ENCODE measurements at places on chromosomes 7 and 10. TPM values are rescaled to one million over a fixed set of nuclear protein-coding genes. Genes with fewer than 3 reads are reported as not detected.

The SLC26A4 gene
- polyA plus RNA-seq = 0.51 TPM

The NXPH1 gene
- polyA plus RNA-seq = not detected

The WDFY4 gene
- 0.06 TPM for polyA plus RNA-seq

The LIPN gene
- not detected for polyA plus RNA-seq

The SLC16A9 gene
- 0.56 TPM for polyA plus RNA-seq

The KIAA1217 gene
- polyA plus RNA-seq = 0.92 TPM

The CDK6 gene
- 19.2 TPM for polyA plus RNA-seq

The GLI3 gene
- 7.3 TPM for polyA plus RNA-seq

The DMBT1 gene
- polyA plus RNA-seq = not detected

The NPC1L1 gene
- polyA plus RNA-seq = 0.09 TPM

The IDI2 gene
- polyA plus RNA-seq = not detected

The MACC1 gene
- polyA plus RNA-seq = under 0.01 TPM

The ACTL6B gene
- polyA plus RNA-seq = not detected

DNA sequence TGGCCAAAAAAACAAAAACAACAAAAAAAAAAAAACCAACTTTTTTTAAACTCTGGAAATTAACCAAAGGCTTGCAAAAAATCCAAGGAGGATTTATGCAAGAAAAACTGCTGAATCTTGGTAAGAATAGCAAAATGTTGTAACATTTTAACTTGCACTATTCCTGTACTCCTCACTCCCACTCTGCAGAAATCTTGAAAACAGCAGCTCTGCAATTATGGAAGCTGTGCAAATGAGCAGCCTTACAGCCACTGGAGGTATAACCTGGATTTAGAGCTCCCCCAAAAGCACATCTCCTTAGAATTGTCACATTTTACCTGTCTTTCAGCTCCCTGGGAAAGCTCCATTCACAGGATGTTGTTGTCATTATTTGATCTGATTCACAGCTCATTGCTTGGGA is 41.8 kb upstream of the LRGUK start:
- no peak for DNase-seq

GRCh38 chr7:152893801-152894294 is 134.3 kb downstream of the ACTR3B start:
- DNase-seq = no peak

DNA sequence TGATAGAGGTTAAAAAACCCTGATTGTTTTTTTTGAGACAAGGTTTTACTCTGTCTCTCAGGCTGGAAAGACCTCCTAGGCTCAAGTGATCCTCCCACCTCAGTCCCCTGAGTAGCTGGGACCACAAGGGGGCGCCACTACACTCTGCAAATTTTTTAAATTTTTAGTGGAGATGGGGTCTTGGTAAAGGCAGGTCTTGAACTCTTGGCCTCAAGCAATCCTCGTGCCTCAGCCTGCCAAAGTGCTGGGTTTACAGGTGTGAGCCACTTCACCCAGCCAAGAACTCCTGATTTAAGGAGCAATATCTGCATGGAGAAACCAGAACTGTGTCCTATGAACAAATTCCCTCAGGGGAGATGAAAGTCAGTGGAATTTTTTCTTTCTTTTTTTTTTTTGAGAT is 7.3 kb upstream of the KLHDC10 start:
- no peak for DNase-seq

DNA sequence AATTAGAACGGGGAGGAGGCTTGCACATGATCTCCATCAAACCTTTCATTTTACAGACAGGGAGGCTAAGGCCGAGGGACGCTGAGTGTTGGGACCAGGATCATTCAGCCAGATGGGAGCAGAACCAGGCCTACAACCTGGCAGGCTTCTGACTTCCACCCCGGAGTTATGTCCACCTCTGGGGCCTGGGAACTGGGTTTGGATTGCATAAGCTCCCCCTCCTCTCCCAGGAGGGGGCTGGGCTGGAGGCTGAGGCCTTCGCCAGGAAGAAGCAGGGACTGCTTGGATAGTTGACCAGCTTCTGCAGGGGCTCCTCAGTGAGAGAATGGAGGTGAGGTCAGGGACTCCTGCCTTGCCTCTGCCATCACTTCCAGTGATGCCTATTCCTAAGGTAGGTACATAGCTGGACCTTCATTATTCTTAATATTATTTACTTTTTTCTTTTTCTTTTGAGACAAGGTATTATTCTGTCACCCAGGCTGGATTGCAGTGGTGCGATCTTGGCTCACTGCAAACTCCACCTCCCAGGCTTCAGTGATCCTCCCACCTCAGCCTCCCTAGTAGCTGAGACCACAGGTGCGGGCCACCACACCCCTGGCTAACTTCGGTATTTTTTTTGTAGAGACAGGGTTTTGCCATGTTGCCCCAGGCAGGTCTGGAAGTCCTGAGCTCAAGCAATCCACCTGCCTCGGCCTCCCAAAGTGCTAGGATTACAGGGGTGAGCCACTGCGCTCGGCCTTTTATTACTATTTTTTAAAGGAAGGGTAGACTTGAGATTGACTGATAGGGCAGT is 1.3 kb downstream of the SNX10 start:
- DNase-seq = no peak

DNA sequence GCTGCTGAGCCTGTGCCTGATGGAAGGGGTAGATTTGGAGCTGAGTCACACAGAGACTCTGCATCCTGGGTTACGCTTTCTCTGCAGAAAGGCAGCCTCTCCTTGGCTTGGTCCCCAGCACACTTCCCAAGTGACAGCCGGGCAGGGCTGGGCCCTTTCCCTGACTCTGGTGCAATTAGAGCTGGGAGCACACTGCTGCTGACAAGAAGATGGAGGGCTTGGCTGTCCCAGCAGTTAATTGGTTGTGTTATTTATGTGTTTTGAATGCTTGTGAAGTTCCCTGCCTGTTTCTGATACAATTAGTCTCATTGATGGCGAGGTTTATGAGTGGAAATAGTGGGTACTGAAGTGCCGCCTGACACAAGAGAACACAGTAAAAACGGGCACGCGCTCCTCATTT is 123.6 kb downstream of the TCERG1L start:
- no peak for DNase-seq

DNA sequence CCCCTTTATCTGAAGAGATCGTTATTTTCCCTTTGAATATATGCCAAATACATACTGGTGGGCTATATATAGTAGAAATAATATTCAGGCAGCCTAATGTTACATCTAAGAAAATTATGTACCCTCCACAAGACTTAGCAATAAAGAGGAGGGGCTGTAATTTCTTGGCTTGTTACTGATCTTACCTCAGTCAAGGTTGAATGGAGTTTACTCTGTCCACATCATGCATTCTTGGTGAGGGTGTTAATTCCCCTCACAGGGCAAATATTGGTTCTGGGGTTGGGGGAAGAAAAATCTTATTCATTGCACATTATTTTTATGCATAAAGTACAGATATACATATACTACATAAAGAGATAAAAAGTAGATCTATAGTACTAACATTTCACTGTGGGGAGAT is 145.8 kb upstream of the ANK3 start:
- no peak for DNase-seq

- DNase-seq = no peak
These were observed 100.5 kb upstream of the SLC25A13 start for GRCh38 chr7:96422388-96422787.

- DNase-seq = peak; percentile 41
These were observed 880 bp upstream of the ELN start for GRCh38 chr7:74026903-74027682.

DNA sequence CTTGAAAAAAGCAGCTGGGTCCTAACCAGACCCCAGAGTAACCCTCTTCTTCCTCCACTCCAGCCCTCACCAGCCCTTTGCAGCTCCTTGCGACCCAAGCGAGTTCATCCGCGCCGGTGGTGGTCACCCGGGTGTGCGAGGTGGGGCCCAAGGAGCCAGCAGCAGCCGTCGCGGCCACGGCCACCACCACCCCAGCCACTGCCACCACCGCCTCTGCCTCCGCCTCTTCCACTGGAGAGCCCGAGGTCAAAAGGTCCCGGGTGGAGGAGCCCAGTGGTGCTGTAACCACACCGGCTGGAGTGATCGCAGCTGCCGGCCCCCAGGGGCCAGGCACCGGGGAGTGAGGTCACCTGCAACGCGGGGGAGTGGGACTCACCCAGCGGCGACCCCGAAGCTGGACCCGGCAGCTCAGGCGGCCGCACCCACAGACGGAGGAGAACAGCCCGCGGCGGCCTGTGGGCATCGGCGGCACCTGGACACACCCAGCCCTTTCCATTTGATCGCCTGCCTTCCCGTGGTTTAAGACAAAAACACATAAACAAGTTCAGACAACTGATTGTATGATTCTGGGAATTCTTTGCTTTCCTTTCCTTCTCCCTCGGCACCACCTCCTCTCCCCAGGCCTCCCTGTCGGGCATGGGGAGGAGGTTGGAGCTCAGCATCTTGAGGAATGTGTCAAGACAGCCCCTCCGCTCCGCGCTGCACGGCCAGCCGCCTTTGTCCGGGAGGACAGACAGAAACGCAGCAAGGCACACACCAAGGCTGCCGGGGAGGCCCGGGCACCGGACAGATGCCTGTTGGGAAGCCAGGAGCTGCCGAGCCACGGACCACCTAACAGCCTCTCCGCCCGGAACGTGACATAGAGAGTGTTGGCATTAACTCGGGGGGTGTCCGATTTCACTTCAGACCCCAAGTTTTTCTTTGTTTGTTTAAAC is 13.0 kb upstream of the AP5Z1 start:
- DNase-seq = no peak

DNA sequence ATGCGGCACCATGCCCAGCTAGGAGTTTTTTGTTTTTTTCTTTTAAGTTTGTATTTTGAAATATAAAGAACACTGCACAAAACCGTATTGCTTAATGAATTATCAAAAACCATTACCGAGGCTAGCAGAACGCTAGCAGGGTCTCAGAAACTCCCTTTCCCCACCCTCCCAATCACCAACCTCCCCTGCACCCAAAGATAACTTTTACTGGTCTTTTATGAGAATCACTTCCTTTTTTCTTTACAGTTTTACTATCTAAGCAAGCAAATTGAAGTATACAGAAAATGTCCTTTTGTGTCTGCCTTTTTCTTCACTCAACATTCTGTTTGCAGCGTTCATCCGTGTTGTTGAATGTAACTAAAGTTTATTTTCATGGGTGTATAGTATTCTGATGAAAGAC is 13.4 kb downstream of the HIP1 start:
- DNase-seq = no peak

- no peak for DNase-seq
These were observed 122.7 kb downstream of the ARID5B start for GRCh38 chr10:62024026-62024701.

DNA sequence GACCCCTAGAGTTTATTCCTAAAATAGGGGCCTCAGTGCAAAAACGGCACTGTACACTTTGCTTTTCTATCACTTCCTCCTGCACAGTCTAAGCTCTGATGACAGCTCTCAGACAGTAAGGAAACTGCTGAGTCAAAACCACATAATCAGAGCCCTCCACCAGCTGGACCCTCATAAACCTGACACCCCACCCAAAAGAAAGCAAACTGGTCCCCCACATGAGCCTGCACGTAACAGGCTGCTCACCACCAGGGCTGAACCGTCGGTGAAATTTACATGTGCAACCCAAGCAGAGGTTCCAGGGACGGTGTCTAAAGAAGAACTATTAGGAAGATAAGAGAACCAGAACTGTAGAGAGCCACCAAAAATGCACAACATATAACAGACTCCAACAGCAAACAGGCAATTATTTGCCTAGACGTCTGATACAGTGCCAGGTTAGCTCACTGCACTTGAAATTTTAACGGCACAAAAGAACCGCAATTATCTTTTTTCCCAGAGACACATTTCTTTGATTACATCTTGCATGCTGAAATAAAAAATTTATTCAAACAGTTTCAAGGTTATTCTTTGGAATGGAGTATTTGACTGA is 19.6 kb downstream of the SGMS1 start:
- DNase-seq = peak; percentile 31

DNA sequence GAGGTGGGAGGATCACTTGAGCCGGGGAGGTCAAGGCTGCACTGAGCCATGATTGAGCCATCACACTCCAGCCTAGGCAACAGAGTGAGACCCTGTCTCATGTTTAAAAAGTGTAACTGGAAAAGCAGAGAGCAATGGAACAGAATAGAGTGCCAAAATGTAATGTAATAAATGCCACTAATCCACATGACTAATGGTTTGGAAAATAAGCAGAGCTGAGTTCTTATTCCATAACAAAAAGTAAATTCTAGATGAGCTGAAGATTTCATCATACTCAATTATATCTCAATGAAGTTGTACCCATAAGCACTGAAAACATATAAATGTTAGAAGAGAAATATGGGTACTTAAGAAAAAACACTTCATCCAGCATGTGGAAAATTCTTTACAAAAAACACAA is 132.6 kb downstream of the USP6NL start:
- DNase-seq = peak; percentile 22

DNA sequence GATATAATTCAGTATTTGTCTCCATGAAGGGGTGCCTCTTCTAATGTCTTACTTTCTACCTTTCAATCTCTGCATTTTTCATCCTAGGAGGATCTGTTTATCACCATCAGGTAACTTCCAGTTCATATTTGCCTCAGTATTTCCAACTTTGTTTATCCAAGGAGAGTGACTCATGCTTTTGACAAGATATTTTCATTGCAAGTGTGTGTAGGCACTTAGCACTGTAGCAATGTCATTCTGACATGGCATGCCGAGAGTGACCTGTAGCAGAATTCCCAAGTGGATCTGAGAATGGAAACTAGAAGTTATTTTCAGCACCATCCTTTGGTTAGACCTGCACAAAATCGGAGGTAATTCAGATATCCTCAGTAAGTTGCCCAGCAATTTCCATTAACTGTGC is 129.9 kb downstream of the INHBA start:
- DNase-seq = peak; percentile 73

DNA sequence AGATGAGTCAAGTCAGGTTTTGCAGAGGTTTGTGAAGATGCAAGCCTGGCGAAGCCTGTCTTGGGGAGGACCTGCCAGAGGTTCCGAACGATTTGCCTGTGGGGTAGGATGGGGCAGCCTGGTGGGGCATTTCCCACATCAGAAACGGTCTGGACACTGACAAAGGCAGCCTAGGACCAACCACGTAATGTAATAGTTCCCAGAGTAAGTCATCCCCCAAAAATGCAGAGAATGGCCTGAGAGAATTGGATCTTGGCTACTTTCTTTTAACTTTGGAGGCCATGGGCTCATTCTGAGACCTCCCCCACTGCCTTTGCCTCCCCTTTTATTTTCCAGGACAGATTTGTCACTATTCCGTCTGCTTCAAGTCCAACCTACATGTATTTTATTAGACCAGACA is 168.9 kb upstream of the SH2B2 start:
- DNase-seq = peak; percentile 91

DNA sequence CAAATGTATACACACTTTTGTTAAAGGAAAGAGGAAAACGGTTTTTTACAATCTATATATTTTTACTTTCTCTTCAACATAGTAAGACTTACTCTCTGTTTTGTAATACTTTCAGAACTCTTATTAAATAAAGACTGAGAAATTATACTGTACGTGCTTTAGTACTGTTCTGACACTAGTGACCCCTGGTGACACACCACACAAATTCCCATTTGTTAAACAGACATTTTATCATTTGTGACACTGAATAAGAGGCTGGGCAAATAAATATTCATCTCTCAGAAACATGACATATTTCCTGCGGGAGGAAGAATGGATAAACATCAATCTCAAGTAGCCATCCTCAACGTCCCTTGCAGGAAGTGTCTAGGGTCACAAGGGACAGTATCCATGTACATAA is 68.9 kb upstream of the ZNF33B start:
- DNase-seq = no peak

GRCh38 chr7:121397822-121398221 is 1.7 kb upstream of the FAM3C start:
- DNase-seq = no peak

GRCh38 chr10:132602614-132603013 is 65.0 kb downstream of the INPP5A start:
- no peak for DNase-seq

- DNase-seq = peak; percentile 82
These were observed 3.4 kb upstream of the CEP41 start for GRCh38 chr7:130444234-130444633.

GRCh38 chr7:30468041-30468440 is 10.5 kb downstream of the NOD1 start:
- DNase-seq = no peak

Measured in fibroblast of lung (primary cell).